Esophagus squamous epithelium (tissue), 5 donors: ENCODE measurements at places on chromosomes 2 and 18. TPM values are rescaled to one million over a fixed set of nuclear protein-coding genes. Genes with fewer than 3 reads are reported as not detected.

GRCh38 chr18:949724-950631 is 45.3 kb downstream of the ADCYAP1 start:
- DNase-seq = no peak

DNA sequence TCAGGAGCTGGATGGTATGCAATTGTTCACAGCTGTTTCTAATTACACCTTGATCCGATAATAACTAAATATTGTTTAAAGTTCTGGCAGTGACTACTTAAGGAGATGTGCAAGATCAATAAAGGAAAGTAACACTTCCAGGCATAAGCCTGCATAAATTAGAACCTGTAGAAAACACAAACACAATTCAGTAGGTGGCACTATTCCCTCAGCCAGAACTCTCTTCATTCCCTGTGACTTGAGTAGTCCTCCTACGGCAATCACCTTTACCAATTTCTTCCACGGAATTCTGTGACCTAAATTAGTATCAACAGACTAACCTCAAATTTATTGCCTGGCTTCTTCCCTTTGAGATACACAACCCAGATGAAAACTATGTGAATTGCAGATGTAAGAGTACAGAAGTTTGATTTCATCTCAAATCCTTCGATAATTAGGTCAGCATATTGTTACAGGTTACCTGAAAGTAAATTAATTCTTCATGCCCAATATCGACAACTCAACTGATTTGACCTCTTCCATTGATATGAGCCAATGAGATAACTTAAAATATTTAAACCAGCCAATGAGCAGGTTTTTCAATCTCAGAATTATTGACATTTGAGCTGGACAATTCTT is 137.8 kb downstream of the PID1 start:
- DNase-seq = no peak

DNA sequence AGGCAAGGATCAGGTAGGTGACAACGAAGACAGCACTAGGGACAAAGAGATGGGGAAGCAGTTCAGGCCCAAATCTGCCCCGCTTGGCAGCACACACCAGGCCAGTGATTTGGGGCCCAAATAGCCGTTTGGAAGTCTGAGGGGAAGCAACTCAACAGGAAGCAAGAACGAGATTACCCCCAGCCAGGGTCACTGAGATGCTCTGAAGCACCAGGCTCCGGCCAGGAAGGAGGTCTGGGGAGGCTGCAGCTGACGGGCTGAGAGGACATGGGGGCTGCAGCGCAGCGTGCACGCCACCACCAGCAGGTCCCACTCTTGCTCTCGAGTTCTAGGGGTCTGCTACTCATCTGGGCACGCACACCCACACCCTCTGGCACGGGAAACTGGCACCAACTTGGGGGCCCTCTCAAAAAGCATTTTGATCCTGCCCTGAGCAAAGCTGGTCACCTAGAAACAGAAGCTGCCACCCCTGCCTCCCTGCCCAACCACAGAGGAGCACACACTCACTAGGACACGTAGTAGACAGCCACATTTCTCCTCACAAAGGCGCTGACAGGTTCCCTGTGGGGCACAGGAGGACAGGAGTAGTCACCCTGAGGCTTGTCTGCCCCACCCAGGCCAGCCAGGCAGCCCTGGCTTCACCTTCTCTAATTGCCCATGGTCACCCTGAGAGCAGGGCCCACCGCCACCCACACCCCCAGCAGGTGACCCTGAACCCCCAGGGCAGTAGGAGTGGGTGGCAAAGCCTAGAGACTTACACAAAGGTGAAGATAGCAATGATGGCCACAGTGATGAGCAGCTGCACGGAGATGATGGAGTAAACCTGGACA is 8.4 kb downstream of the PNKD start:
- no peak for DNase-seq

- DNase-seq = no peak
Observed at GRCh38 chr2:29115797-29116781, 874 bp downstream of the CLIP4 start.

DNA sequence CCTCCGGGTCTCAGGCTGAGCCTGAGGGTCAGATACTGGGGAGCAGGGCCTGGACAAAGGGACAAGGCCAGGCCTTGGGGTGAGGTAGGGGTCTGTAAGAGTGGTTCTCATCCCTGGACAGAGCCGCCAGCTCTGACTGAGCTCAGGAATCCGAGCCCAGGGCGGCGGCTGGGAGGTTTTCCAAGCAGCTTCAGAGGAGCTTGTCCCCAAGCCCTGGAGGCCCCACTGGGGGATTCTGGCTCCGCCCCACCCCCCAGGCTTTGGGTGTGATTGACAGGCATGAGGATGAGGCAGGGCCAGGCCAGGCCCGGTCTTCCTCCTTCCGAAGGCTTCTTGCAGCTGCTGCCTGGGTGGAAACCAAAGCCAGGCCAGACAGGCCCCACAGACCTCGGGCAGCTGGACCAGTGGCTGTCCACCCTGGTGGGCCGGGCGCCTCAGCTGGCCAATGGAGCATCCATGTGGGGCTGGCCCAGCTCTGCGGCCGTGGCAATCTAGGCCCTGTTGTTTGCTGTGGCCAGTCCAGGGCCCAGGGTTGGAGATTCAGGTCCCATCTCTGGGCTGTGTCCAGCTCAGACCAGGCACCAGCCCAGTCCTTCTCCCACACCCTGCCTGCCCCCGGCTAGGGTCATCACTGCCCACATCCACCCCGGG is 23.1 kb upstream of the GPC1 start:
- no peak for DNase-seq

The TSPYL6 gene
- not detected for total RNA-seq

GRCh38 chr2:219562049-219563020 is 9.0 kb downstream of the OBSL1 start:
- no peak for DNase-seq

- no peak for DNase-seq
Observed at GRCh38 chr2:58432491-58433170, 191.5 kb upstream of the FANCL start.

The MARCHF4 gene
- not detected for total RNA-seq

DNA sequence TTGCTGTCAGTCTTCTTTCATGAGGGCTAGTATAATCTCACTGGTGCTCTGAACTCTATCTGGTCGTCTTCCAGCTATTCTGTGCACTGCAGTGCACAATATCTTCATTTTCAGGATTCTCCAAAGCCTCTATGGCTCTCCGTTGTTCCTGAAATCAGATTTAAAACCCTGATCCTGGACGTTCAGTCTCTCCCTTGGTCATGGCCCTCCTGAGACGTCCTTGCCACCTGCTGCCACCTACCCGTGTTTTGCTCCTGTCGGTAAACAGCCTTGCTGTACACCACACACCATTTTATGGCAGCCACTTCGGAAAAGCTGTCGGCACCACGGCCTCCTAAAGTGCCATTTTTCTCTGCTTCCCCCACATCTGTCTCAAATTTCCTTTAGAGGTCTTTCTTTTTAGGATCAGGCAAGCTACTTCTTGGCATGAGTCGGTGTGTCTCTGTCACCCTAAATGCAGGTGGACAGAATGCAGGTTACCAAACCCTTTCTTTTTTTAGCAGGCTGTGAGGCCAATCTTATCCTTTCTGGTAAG is 170.0 kb downstream of the HRH4 start:
- DNase-seq = no peak

The CFAP221 gene
- not detected for total RNA-seq

DNA sequence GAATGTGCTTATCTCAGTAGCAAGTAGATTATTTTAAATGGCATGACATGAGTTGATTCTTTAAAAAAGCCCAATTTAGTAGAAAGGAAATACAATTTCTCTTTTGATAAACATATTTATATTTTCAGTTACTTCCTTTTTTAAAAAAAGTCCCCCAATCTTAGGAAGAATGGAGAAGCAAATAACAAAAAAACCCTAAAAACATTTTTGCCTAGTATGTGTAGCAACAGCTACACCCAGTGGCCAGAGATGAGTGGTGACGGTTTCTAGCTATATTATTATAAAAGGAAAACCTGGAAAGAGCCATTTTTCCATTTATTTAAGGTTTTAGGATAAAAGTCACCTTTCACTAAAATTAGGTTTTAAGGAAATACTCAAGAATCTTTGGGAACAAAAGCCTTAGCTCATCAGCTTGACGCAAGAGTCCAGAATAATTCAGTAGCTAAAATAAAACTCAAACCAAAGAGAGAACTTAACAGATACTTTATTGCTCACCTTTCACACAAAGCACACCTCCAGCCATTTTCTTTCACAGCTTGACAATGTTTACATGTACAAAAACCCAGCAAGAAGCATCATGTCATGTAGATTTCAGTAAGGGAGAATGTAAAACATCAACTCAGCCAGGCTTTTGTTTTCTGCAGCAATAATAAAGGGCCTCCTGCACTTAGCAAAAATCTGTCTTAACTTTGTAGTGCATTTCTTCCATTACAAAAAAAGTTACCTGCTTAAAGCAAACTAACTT is 15.7 kb downstream of the FAM98A start:
- DNase-seq = no peak
